Stimulated activated CD8-positive, alpha-beta memory T cell treated with anti-CD3 and anti-CD28 coated beads, Interleukin-4, amount 100 ng/mL, for 4 hours (primary cell): ENCODE measurements at places on chromosomes 2 and 18.

GRCh38 chr2:112787729-112788393, 3.6 kb upstream of the IL1A start:
- no peak for DNase-seq

GRCh38 chr2:112055730-112056625, 909 bp downstream of the TMEM87B start:
- DNase-seq, result peak; percentile 1

GRCh38 chr2:45178359-45178758, 169.1 kb upstream of the SIX2 start:
- DNase-seq, result no peak

DNA sequence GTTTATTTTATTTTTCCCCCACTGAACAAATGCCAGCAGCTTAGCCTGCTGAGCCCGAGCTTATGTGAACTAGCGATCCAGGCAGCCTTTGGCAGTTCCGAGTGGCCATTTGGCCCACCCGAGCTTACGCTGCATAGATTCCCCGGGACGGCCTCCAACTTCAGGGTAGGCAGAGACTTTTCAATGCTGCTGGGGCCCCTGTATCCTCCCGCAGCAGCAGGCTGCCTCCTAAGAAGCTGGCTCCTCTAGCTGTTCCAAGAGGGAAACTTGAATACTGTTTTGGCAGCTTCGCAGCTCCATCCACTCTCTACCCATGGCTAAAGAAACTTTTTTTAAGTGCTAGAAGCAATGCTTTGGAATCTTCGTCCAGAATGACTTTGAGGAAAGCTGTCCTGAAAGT, 295.2 kb downstream of the SS18 start:
- DNase-seq, result no peak

- no peak for DNase-seq
Observed at GRCh38 chr2:218566296-218566695, 1.9 kb downstream of the USP37 start.

DNA sequence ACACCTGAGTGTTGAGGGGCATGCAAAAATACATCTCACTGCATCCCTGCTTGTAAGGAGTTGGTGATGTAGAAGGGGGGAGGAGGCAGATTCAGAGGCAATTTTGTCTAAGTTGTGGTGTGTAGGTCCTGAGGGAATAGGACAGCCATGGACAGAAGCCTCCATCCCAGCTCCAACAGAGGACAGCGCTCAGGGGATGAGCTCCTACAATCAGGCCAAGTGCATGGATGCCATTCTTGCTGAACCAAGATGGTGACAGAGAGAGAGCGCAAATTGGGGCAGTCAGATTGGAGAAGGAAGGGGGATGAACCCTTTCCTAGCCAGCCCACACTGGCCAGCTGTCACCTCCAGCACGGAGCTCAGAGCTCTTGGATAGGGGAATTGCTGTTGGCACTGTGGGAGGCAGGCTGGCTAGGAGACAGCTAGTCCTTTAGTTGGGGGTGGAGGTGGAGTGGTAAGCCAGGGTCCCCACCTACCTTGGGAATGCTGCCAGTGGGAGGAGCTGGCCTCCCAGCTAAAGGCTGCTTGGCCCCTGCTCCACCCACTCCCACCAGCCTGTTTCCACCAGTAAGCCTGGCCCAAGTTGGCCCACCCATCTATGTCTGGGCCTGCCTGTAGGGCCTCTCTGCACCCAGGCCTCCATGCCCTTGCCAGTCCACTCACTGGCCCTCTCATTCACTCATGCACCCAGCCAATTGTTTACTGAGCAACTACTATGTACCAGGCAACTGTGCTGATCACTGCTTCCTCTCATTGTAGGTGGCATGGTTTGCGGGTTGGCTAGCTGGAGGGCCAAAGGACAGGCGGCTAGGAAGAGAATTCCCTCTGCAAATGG, 2.5 kb upstream of the PER2 start:
- DNase-seq, result no peak
